Body of pancreas (tissue), 4 donors: ENCODE measurements at places on chromosomes 1 and 21. TPM values are rescaled to one million over a fixed set of nuclear protein-coding genes. Genes with fewer than 3 reads are reported as not detected.

Gene GOLT1A
- 6.5 TPM for total RNA-seq

DNA sequence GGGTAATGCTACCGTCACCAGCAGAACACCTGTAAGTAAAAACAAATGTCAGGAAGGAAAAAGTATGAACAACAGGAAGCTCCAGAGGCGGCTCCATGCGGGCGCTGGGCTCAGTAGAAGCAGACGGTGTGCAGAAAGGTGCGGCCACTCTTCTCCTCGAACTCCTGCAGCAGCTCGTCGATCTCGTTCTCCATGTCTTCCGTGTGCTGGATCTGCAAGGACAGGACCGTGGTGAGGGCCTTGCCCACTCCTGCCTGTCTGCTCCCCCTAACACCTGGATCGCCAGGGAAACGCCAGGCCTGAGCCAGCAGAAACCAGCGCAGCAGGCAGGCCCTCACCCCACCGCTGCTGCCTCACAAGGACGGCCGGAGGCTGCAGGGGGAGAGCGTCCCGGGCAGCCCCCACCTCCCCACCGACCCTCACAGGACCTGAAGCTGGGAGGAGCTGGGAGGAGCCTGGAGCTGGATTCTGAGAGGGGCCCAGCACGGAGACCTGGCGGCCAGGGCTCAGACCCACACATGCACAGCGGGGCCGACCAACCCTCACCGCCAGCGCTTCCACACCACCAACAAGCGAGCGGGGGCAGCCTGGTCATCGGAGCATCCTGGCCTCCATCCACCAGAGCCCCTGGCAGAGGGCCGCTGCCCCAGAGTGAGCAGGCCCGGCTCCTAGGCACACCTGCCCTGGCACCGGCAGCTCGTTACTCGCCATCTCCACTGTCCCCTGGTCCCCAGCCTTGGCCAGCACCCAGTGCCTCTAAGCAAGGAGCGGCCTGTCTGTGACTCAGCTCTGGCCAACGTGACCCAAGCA, 1.7 kb upstream of the TMEM240 start:
- no peak for DNase-seq
- H3K4me3 ChIP-seq: no peak overlapping the region
- no peaks in the 10 kb centered on the region for H3K27me3 ChIP-seq
- peaks cover 12% of the 10 kb centered on the region for H3K4me1 ChIP-seq

- H3K27me3 ChIP-seq: no peaks in the 10 kb centered on the region
- no peak overlapping the region for H3K4me3 ChIP-seq
- H3K27ac ChIP-seq: no peak overlapping the region
Observed at GRCh38 chr1:186497651-186498050, 36.7 kb upstream of the PDC start.

- H3K36me3 ChIP-seq: no peaks in the 10 kb centered on the region
- no peak overlapping the region for H3K27ac ChIP-seq
- no peak overlapping the region for H3K4me3 ChIP-seq
Observed at GRCh38 chr1:101198842-101199636, 37.8 kb upstream of the S1PR1 start.

- no peak overlapping the region for H3K27ac ChIP-seq
- no peaks in the 10 kb centered on the region for H3K36me3 ChIP-seq
- H3K4me1 ChIP-seq: no peaks in the 10 kb centered on the region
Observed at GRCh38 chr1:30325085-30325935, 398.1 kb downstream of the MATN1 start.
